Spleen (tissue), 13 donors: ENCODE measurements at places on chromosomes 2 and 18. TPM values are rescaled to one million over a fixed set of nuclear protein-coding genes. Genes with fewer than 3 reads are reported as not detected.

Gene REG1B
- total RNA-seq = not detected

Gene STK39
- total RNA-seq = 14.5 TPM

DNA sequence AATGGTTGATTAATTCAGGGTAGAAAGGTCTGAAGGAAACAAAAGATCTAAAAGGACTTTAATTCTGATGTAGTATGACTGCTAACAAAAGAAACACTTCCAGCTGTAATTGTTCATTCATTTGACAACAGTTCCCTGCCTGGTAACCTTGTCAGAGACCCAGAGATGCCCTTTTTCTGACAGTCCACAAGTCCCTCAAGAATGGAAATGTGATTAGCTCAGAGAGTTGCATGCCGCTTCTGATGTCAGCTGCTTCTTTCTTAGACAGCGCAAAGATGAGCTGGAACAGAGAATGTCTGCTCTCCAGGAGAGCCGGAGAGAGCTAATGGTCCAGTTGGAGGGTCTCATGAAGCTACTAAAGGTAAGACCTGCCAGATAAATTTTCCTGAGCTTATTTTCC, 153.6 kb downstream of the DTNA start:
- H3K27ac ChIP-seq = no peak overlapping the region
- H3K4me1 ChIP-seq = peaks cover 20% of the 10 kb centered on the region
- no peaks in the 10 kb centered on the region for H3K36me3 ChIP-seq
- H3K4me3 ChIP-seq = no peak overlapping the region
- no peaks in the 10 kb centered on the region for H3K27me3 ChIP-seq
- DNase-seq = no peak

- DNase-seq = no peak
- H3K36me3 ChIP-seq = no peaks in the 10 kb centered on the region
- no peak overlapping the region for H3K27ac ChIP-seq
- no peaks in the 10 kb centered on the region for H3K4me1 ChIP-seq
- H3K27me3 ChIP-seq = no peaks in the 10 kb centered on the region
Measured at GRCh38 chr18:7808992-7809391, 241.9 kb downstream of the PTPRM start.

- H3K4me3 ChIP-seq = no peak overlapping the region
- H3K36me3 ChIP-seq = no peaks in the 10 kb centered on the region
- no peak for DNase-seq
- H3K4me1 ChIP-seq = no peaks in the 10 kb centered on the region
- H3K27me3 ChIP-seq = no peaks in the 10 kb centered on the region
- no peak overlapping the region for H3K27ac ChIP-seq
Measured at GRCh38 chr2:147430408-147430807, 414.4 kb upstream of the ACVR2A start.

- DNase-seq = no peak
- peaks cover 34% of the 10 kb centered on the region for H3K27me3 ChIP-seq
- H3K4me3 ChIP-seq = peak within 1 kb of the TSS; percentile 5
- H3K4me1 ChIP-seq = peaks cover 8% of the 10 kb centered on the region
- no peak within 1 kb of the TSS for H3K27ac ChIP-seq
- H3K36me3 ChIP-seq = no peaks in the 10 kb centered on the region
Measured at GRCh38 chr2:132669908-132670495, at the start of gene LYPD1. Gene LYPD1 (minus strand): TSS chr2:132670205. CDS start chr2:132669932, 273 bp downstream.

- H3K27me3 ChIP-seq = no peaks in the 10 kb centered on the region
- DNase-seq = no peak
- H3K27ac ChIP-seq = no peak overlapping the region
- peaks cover 4% of the 10 kb centered on the region for H3K4me1 ChIP-seq
- no peak overlapping the region for H3K4me3 ChIP-seq
Measured at GRCh38 chr2:65388596-65389390, 43.6 kb downstream of the SPRED2 start.

GRCh38 chr2:168130346-168130745, 117.0 kb downstream of the STK39 start:
- H3K27ac ChIP-seq = no peak overlapping the region
- H3K4me3 ChIP-seq = no peak overlapping the region
- peaks cover 62% of the 10 kb centered on the region for H3K36me3 ChIP-seq
- no peaks in the 10 kb centered on the region for H3K4me1 ChIP-seq
- H3K27me3 ChIP-seq = no peaks in the 10 kb centered on the region

DNA sequence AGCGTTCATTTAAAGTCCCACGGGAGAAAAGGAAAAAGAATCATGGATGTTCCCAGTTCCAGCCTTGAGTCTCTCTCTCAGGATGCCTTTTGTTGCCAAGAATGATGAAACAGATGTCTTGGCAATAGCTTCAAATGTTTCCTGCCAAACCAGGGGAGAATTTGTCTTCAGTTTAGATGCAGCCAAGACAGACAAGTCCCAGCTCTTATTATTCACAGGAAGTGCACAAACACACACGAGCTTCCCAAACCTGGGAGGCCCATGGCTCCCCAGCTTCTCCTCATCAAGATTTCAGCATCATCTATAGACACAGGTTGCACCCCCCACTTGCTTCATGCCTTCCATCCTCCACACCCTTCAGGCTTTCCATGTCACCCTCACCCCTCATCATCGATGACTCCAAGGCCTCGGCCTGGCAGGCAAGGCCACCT, 45.9 kb downstream of the HS1BP3 start:
- DNase-seq = peak; percentile 25
- no peaks in the 10 kb centered on the region for H3K27me3 ChIP-seq
- no peak overlapping the region for H3K4me3 ChIP-seq
- H3K27ac ChIP-seq = peak overlapping the region; percentile 56
- no peaks in the 10 kb centered on the region for H3K36me3 ChIP-seq
- peaks cover 26% of the 10 kb centered on the region for H3K4me1 ChIP-seq

DNA sequence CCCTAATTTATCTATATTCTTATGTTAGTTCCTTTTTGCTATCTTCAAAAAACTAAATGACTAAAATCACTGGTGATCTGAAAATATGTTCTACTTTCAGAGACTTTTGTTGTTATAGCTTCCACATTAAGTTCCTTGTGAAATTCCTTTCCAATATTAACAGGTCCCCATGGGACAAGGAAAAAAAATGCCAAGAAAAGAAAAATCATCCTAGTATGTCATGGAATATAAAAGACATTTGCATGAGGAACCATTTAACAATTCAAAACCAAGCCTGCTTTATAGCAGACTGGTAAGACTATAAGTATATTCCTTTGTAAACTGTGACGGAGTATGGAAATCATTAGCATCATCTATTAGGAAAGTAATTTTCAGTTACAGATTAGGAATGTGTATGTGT, 48.1 kb downstream of the COBLL1 start:
- peaks cover 5% of the 10 kb centered on the region for H3K4me1 ChIP-seq
- H3K36me3 ChIP-seq = no peaks in the 10 kb centered on the region
- DNase-seq = no peak
- no peak overlapping the region for H3K4me3 ChIP-seq
- no peak overlapping the region for H3K27ac ChIP-seq

DNA sequence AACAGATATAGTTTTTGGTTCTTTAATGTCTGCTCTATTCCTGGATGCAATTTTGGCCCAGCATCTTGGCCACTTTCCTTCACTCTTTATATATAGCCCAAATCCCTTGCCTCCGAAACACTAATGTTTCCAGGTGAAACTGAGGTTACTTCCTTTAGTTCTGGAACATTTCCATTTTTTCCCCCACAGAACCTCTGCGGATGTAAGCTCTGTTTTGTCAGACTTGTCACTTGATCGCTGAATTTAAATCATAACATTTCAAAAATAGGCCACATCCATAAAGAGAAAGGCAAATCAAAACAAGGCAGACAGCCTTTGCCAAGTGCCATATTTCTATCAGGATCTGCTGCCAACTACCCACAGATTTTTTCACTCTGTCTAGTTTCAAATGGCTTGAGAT, 115.1 kb downstream of the ANKRD44 start:
- no peaks in the 10 kb centered on the region for H3K27me3 ChIP-seq
- H3K36me3 ChIP-seq = no peaks in the 10 kb centered on the region
- no peak for DNase-seq
- peaks cover 29% of the 10 kb centered on the region for H3K4me1 ChIP-seq
- H3K4me3 ChIP-seq = no peak overlapping the region

- H3K4me3 ChIP-seq = no peak overlapping the region
- no peak for DNase-seq
- no peaks in the 10 kb centered on the region for H3K36me3 ChIP-seq
- H3K27me3 ChIP-seq = peaks cover 39% of the 10 kb centered on the region
Measured at GRCh38 chr2:556485-556884, 120.7 kb downstream of the TMEM18 start.

GRCh38 chr18:54767098-54767497, 61.2 kb upstream of the RAB27B start:
- H3K4me3 ChIP-seq = no peak overlapping the region
- H3K27me3 ChIP-seq = no peaks in the 10 kb centered on the region
- H3K27ac ChIP-seq = no peak overlapping the region

DNA sequence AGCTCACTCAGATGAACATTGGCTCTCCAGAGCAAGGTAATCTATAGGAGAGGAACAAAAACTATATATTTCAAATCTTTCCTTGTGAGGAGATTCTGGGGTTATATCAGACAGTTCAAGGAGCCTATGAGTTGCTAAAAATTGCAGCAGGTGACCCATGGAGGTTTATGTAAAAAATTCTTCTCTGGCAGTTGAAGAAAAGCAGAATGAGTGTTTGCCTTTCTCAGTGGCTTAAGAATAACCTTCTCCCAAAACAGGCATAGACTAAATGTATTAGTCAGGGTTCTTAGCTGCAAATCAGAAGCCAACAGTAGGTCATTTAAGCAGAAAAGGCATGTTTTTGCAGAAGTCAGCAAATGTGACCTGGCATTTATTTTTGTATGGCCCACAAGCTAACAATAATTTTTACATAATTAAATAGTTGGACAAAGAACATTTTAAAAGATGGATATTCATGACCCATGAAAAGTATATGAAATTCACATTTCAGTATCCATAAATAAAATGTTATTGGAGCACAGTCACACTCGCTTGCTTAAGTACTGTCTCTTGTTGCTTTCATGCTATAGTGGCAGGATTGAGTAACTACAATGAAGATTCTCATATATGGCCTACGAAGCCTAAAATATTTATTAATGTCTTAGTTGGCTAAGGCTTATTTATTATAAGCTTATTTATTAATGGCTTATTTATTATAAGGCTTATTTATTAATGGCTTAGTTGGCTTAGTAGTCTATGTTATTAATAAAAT, 93.4 kb upstream of the TLK1 start:
- no peak for DNase-seq
- no peaks in the 10 kb centered on the region for H3K36me3 ChIP-seq
- H3K4me3 ChIP-seq = no peak overlapping the region
- H3K27me3 ChIP-seq = no peaks in the 10 kb centered on the region
- no peak overlapping the region for H3K27ac ChIP-seq
